ENCODE measurements at places on chromosomes 1 and 21. TPM values are rescaled to one million over a fixed set of nuclear protein-coding genes. Genes with fewer than 3 reads are reported as not detected.

DNA sequence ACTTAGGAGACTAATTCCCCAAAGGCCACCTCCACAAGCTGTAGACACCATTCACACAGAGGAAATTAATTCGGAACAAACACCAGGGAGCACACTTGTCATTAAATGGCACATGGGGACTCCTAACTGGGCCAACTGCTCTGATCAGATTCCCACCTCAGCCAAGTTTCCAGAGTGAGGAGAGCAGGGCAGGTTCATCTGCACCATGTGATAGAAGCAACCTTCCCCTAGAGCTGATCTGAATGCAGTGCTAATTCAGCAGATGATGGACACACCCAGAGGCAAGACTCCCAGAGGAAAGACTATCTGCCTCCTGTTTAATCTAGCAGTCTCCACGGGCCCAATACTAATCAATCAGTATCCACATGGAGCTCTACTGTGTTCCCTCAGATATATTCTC, 147.0 kb downstream of the VAV3 start:
- no peak overlapping the region for H3K27ac ChIP-seq
- H3K4me1 ChIP-seq = no peaks in the 10 kb centered on the region
- no peaks in the 10 kb centered on the region for H3K27me3 ChIP-seq
- no peaks in the 10 kb centered on the region for H3K36me3 ChIP-seq
- no peak overlapping the region for H3K4me3 ChIP-seq
- DNase-seq = no peak

GRCh38 chr21:46322351-46323226, 1.1 kb downstream of the C21orf58 start:
- H3K27ac ChIP-seq = no peak overlapping the region
- peaks cover 11% of the 10 kb centered on the region for H3K4me1 ChIP-seq
- H3K36me3 ChIP-seq = no peaks in the 10 kb centered on the region
- no peaks in the 10 kb centered on the region for H3K27me3 ChIP-seq
- peak overlapping the region; percentile 76 for H3K4me3 ChIP-seq

GRCh38 chr1:29444782-29445729, 208.7 kb downstream of the PTPRU start:
- no peaks in the 10 kb centered on the region for H3K4me1 ChIP-seq
- no peaks in the 10 kb centered on the region for H3K27me3 ChIP-seq
- no peak overlapping the region for H3K4me3 ChIP-seq

DNA sequence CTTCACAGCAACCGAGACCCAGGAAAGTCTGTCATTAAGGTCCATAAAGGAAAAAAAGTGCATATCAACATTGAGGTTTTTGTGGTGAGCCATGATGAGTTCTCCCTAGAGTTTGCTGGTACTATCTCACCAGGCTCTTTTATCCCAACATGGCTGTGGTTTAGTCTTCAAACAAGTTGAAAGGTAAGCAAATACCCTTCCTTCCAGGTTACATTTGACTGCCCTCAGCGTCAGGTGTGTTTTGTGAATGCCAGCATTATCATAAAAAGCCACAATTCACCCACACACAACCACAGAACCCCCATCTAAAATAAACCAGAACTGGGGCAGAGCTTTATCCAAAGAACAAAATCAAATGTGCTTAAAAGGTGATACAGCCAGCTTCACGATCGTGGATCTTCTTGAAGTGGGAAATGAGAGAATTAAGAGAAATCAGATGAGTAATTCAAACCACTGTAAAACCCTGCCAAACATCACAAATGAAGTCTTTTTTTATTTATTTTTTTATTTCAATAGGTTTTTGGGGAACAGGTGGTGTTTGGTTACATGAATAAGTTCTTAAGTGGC, 64.7 kb downstream of the SETD4 start:
- H3K36me3 ChIP-seq = no peaks in the 10 kb centered on the region
- no peak overlapping the region for H3K4me3 ChIP-seq
- no peaks in the 10 kb centered on the region for H3K27me3 ChIP-seq
- no peak for DNase-seq
- H3K4me1 ChIP-seq = no peaks in the 10 kb centered on the region

- DNase-seq = no peak
- no peaks in the 10 kb centered on the region for H3K36me3 ChIP-seq
- H3K27me3 ChIP-seq = no peaks in the 10 kb centered on the region
- no peaks in the 10 kb centered on the region for H3K4me1 ChIP-seq
- H3K4me3 ChIP-seq = no peak overlapping the region
- no peak overlapping the region for H3K27ac ChIP-seq
Observed at GRCh38 chr1:52234708-52235107, 92.8 kb downstream of the ZFYVE9 start.

- no peaks in the 10 kb centered on the region for H3K27me3 ChIP-seq
- no peaks in the 10 kb centered on the region for H3K36me3 ChIP-seq
- DNase-seq = no peak
- H3K27ac ChIP-seq = no peak overlapping the region
Observed at GRCh38 chr1:35708441-35708921, 10.2 kb downstream of the C1orf216 start.

DNA sequence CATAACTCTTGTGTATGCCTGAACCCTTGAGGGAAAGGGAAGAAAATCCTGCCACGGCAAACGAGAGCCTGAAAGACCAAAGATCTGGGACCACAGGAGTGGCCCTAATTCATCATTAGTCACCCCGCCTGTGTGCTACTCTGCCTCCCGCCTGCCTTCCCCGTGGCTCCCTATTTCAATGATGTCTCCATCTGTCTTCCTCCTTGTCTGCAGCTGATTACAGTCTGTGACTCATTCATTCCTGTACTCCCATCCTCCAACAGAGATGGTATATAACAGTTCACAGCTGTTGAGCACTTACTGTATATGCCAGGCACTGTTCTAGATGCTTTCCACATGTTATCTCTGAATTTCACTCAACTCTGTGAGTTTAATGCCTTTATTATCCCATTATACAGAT, 96.6 kb downstream of the SEC16B start:
- H3K27me3 ChIP-seq = no peaks in the 10 kb centered on the region
- H3K4me3 ChIP-seq = no peak overlapping the region
- no peaks in the 10 kb centered on the region for H3K4me1 ChIP-seq

DNA sequence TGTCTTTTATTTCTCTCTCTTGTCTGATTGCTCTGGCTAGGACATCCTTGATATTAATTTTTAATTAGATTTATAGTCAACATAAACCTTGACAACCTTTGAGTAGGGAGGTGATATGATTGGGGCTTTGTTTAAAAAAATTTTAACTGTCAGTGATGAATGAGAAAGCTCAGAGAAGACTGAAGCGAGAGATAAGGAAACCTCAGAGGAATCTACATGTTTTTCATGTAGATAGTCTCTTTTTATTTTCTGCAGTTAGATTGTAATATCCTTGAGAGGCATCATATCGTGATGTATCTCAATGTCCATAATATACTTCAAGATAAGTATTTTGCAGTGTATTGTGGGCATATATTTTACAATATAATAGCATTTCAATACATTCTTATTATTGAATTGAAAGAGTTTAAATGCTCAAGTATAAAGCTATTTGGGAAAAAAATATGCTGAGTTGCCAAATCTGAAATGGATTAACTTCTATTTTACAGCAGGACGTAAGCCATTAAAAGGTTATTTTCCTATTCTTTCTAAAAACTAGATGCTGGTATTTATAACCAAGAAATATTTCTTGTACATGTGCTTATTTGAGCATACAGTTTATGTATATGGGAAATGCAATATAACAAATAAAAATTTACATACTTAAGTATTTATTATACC, 802.4 kb upstream of the ADGRL4 start:
- no peak overlapping the region for H3K27ac ChIP-seq
- DNase-seq = no peak
- H3K36me3 ChIP-seq = no peaks in the 10 kb centered on the region
- no peaks in the 10 kb centered on the region for H3K27me3 ChIP-seq

GRCh38 chr1:9476790-9477463, 62.3 kb upstream of the SLC25A33 start:
- no peaks in the 10 kb centered on the region for H3K36me3 ChIP-seq
- no peak for DNase-seq
- peaks cover 8% of the 10 kb centered on the region for H3K4me1 ChIP-seq
- H3K27me3 ChIP-seq = no peaks in the 10 kb centered on the region
- no peak overlapping the region for H3K27ac ChIP-seq

GRCh38 chr1:201647722-201648065, 108.8 kb downstream of the NAV1 start:
- no peaks in the 10 kb centered on the region for H3K27me3 ChIP-seq
- H3K4me3 ChIP-seq = peak overlapping the region; percentile 80
- no peaks in the 10 kb centered on the region for H3K36me3 ChIP-seq

DNA sequence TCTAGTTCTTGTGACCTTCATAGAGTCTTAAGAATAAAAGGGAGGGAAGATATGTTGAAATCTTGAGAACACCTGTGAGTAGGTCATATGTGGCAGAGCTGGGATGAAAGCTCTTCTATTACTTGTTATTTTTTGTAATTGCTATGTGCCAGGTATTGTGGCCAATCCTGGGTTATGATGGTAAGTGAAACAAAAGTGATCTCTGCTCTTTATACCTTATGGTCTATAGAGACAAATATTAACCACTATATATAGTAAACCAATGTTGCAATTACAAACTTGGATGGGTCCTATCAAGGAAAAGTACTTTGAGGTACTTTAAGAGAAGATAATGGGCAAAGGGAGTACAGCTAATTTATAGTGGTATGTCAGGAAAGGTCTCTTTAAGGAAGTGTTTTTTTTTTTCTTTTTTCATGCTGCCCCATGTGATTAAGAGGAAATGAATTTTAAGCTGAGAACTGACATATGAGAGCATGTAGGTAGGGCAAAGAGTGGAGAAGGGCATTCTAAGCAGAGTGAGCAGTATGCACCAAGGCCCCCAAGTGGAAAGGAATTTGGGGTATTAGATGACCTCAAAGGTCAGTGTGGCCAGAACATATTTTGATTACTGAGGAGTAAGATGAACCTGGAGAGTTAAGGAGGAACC, 43.3 kb downstream of the POU2F1 start:
- H3K27ac ChIP-seq = no peak overlapping the region
- no peaks in the 10 kb centered on the region for H3K36me3 ChIP-seq

DNA sequence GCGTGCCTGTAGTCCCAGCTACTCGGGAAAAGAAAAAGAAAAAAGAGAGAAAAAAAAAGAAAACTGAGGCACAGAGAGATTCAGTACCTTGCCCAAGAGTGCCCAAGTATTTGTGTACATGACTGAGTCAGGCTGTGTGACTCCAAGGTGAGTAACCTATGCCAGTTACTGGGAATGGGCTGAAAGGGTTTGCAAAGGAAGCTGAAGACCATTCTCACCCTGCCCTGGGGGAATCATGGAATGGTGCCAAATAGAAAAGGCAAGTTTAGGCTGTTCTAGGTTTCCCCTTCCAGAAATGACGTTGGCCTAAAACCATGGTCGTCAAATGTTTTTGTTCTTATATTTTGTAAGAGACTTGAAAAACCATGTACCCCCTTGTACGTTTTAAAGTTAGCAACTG, 37.9 kb upstream of the LRIG2 start:
- H3K27me3 ChIP-seq = no peaks in the 10 kb centered on the region
- no peaks in the 10 kb centered on the region for H3K36me3 ChIP-seq
- DNase-seq = no peak
- no peaks in the 10 kb centered on the region for H3K4me1 ChIP-seq
- no peak overlapping the region for H3K4me3 ChIP-seq

- no peak overlapping the region for H3K27ac ChIP-seq
- H3K36me3 ChIP-seq = no peaks in the 10 kb centered on the region
- H3K27me3 ChIP-seq = peaks cover 5% of the 10 kb centered on the region
- no peak for DNase-seq
Observed at GRCh38 chr1:30419831-30420230, 303.6 kb downstream of the MATN1 start.

- no peak overlapping the region for H3K4me3 ChIP-seq
- no peaks in the 10 kb centered on the region for H3K36me3 ChIP-seq
- H3K27ac ChIP-seq = no peak overlapping the region
- H3K27me3 ChIP-seq = no peaks in the 10 kb centered on the region
Observed at GRCh38 chr1:117686907-117687306, 81.1 kb downstream of the TENT5C start.

GRCh38 chr1:201119206-201120197, 7.3 kb upstream of the CACNA1S start:
- H3K27me3 ChIP-seq = no peaks in the 10 kb centered on the region
- no peak overlapping the region for H3K4me3 ChIP-seq
- H3K27ac ChIP-seq = no peak overlapping the region
- H3K36me3 ChIP-seq = no peaks in the 10 kb centered on the region

PRDM16 gene
- total RNA-seq = 0.48 TPM

STUM gene
- total RNA-seq = 1.1 TPM

FMO2 gene
- total RNA-seq = 132 TPM

C4BPA gene
- not detected for total RNA-seq

KCNA3 gene
- 2.2 TPM for total RNA-seq

GLMP gene
- 68.5 TPM for total RNA-seq

Data from breast epithelium (tissue), 4 donors.